NCI-H1417 treated with DMSO at 0.1 percent for 48 hours (cell line): ENCODE measurements at places on chromosomes 1 and 21.
A peak's percentile ranks its signal among the peaks of the same experiment; 100 is the strongest.

GRCh38 chr1:244173240-244173639, 122.2 kb downstream of the ZBTB18 start:
- no peak for DNase-seq

DNA sequence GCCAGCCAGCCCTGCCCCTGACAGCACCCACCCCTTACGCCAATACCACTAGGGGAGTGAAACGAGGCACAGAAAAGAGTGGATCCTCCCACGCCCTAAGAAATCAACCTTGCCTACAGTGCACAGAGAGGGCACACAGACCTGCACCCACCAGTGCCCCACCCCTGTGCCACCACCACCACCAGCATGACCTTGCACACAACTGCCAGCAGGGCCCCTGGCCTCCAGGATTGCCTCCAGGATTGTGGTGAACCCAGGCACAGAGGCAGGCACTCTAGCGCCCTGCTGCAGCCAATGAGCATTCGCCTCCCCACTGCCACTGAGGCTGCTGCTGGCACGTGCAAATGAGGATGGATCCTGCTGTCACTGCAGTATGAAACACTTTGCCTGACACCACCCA, 23.5 kb upstream of the SGIP1 start:
- no peak for DNase-seq

- DNase-seq: peak; percentile 59
These were observed 5.2 kb downstream of the COQ8A start for GRCh38 chr1:226945106-226945857.

DNA sequence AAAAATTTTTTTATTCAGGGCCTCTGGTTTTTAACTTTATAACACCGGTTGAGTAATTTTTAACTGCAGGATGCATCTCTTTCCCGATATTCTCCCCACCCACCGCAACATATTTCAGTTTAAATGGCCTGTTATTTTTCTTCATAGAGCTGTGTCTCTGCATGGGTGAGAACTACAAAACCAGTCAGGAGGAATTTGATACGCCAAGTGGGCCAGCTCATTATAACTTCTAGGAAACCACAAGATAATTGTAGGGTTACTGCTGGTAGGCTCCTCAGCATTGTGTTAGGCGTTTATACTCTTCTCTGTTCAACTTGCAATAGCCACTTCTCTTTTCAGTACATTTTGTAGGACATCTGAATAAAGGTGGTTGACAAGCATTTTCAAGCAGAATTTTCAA, 169.7 kb downstream of the PBX1 start:
- no peak for DNase-seq

GRCh38 chr1:22241250-22241649, 98.4 kb upstream of the WNT4 start:
- DNase-seq: no peak

GRCh38 chr1:3702990-3703728, 49.1 kb upstream of the CCDC27 start:
- DNase-seq: no peak
